ENCODE measurements at places on chromosomes 4 and X. TPM values are rescaled to one million over a fixed set of nuclear protein-coding genes. Genes with fewer than 3 reads are reported as not detected.

DUX4 gene
- total RNA-seq, result not detected

DNA sequence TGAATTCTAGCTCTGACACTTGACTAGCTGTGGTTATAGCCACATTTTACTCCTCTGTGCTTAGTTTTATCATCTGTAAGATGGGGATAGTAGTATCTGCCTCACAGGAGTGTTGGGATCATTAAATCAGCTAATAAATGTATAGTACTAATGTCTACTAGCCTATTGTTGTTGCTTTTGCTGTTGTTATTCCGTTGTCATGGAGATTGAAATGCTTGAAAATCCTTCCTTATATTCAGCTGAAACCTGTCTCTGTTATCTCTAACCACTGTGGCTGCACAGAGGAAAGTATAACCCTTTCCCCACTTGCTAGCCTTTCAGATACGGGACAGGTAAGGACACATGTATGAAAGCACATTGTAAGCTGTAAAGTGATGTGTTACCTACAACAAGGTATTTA is 33.9 kb downstream of the CLCN5 start:
- no peak for DNase-seq

GRCh38 chr4:153521999-153522801 is 56.0 kb downstream of the TMEM131L start:
- DNase-seq, result no peak

POU4F2 gene
- total RNA-seq, result not detected

NPY5R gene
- not detected for total RNA-seq

BRS3 gene
- total RNA-seq, result not detected

Data from osteoblast (primary cell).